ENCODE measurements at places on chromosomes 2 and 18. TPM values are rescaled to one million over a fixed set of nuclear protein-coding genes. Genes with fewer than 3 reads are reported as not detected.

CRYGC gene
- not detected for total RNA-seq

TMEM163 gene
- total RNA-seq = 0.27 TPM

ST6GAL2 gene
- not detected for total RNA-seq

GRCh38 chr2:215847718-215848117, 165.6 kb downstream of the MREG start:
- DNase-seq = no peak

DNA sequence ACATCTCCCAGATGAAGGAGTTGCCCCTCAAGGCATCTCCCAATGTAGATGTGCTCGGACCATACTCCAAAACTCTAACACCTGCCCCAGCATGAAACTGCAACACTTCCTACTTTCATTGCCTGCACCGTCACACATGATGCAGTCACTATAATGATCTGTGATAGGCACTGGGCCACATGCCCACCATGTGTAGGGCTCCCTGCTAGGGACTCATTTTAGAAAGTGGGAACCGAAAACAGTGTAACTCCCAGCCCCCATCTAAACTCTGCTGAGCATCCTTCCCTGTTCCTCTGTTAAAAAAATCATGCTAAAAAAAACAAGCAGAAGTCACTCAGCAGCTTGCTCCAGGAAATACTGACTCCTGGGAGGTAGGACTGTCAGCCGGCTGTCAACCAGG, 496.1 kb upstream of the RAB6C start:
- no peak for DNase-seq

- DNase-seq = no peak
Measured at GRCh38 chr2:11930211-11930761, 183.9 kb downstream of the LPIN1 start.

DNA sequence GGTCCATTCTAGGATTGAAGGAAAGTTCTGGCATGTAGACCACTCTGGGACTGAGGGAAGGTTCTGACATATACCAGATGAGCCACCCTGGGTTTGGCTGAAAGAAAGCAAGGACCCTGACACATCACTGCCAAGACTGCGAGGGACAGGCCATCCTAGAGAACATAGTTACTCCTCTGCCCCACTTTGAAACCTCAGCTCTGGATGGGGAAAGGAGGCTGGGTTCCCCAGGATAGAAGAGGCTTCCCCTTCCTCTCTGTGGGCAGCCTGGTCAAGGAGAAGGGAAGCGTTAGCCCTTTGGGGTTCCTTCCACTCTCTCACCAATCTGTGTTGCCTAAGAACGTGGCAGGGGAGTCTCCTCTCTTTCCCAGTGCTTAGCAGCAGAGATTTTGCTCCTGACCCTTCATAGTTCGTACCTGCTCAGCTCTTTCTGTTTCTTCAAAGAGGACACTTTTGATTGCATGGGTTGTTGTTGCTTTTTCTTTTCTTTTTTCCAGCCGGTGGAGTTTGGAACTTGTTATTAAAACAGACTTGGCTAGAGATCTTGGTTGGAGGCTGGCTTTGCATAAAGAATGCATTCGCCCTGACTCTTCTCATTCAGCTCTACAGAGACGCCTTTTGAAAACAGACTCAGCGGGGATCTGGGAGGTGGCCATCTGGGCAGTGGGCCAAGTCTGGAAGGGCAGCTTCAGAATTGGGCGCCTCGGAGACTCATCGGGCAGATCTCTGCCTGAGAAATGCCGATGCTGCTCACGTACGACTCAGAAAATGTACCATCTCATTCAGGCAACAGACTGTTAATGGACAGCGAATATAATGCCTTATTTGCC, 166.1 kb downstream of the CLIP4 start:
- no peak for DNase-seq

- no peak for DNase-seq
Measured at GRCh38 chr2:48109491-48110204, 203.3 kb upstream of the FBXO11 start.

DNA sequence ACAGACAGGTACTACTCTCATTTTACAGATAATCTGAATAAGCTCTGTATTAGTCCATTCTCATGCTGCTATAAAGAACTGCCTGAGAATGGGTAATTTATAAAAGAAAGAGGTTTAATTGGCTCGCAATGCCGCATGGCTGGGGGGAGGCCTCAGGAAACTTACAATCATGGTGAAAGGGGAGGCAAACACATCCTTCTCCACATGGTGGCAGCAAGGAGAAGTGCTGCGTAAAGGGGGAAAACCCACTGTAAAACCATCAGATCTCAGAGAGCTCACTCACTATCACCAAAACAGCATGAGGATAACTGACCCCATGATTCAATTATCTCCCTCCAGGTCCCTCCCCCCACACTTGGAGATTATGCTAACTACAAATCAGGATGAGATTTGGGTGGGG, 254.4 kb downstream of the KCNE4 start:
- no peak for DNase-seq

- no peak for DNase-seq
Measured at GRCh38 chr2:218427741-218428140, 8.8 kb downstream of the VIL1 start.

DNA sequence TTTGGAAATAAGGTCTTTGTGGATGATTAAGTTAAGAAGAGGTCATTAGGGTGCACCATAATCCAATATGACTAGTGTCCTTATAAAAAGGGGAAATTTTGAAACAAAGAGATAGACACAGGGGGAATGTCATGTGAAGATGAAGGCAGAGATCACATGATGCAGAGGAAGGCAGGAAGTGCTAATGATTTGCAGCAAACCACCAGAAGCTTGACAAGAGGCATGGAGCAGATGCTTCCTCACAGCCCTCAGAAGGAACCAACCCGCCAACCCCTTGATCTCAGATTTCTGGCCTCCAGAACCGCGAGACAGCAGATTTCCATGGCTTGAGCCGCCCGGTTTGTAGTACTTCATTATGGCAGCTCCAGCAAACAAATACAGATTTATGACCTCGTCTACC, 17.4 kb upstream of the SMARCAL1 start:
- DNase-seq = no peak

DNA sequence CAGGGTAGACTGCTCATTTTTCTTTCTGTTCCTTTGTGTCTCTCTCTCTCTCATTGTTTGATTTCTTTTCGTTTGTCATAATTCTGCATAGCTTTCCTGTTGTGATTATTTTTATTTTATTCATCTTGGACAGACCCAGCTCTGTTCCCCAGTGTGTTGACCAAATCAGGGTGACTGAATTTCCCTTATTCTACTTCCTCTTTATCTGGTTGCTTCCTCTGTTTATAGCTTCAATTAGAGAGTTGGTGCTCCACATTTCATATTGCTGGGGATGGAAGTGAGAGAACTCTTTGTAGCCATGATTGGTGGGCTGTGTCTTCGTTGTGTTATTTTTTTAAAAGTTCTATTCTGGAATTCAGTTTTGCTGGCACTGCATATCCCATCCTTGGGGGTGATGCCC, 19.1 kb downstream of the PROKR1 start:
- no peak for DNase-seq

DNA sequence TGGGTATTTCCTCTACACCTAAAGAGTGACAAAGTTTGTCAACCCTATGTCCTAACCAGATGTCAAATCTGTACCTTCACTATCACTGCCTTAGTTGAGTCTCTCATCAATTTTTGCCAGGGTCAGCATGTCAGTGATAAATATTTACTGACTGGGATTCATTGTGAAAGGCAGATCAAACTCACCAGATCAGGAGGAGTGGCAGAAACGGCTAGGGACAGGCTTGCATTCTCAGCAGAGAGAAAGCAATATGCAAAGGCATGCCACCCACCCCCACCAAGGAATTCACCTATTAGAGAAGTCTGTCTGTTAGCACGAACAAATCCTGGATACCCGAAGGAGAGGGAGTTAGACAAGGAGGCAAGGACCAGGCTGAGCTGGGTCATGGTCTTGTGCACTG, 62.6 kb downstream of the PTPN2 start:
- no peak for DNase-seq
